Kidney epithelial cell (primary cell): ENCODE measurements at places on chromosomes 13 and 19.

GRCh38 chr19:35048911-35049411 lies 7.4 kb downstream of the HPN start:
- no peak for DNase-seq

GRCh38 chr19:6103217-6103644 lies 7.1 kb downstream of the RFX2 start:
- DNase-seq = no peak

GRCh38 chr13:98771838-98772611 lies 19.6 kb upstream of the SLC15A1 start:
- DNase-seq = no peak

DNA sequence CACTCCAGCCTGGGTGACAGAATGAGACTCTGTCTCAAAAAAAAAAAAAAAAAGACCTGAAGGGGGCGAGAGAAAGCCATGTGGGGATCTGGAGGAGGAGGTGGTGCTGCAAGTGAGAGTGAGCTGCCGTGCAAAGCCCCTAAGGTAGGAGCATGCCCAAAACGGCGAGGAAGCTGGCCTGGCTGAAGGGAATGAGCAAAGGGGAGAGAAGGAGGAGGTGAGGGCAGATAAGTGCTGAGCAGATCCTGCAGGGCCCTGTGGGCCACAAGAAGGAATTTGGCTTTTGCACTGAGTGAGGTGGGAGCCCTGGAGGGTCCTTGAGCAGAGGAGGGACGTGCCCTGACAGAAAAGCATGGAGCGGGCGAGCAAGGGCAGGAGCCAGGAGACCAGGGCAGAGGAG lies 19.4 kb upstream of the ADGRE5 start:
- no peak for DNase-seq

DNA sequence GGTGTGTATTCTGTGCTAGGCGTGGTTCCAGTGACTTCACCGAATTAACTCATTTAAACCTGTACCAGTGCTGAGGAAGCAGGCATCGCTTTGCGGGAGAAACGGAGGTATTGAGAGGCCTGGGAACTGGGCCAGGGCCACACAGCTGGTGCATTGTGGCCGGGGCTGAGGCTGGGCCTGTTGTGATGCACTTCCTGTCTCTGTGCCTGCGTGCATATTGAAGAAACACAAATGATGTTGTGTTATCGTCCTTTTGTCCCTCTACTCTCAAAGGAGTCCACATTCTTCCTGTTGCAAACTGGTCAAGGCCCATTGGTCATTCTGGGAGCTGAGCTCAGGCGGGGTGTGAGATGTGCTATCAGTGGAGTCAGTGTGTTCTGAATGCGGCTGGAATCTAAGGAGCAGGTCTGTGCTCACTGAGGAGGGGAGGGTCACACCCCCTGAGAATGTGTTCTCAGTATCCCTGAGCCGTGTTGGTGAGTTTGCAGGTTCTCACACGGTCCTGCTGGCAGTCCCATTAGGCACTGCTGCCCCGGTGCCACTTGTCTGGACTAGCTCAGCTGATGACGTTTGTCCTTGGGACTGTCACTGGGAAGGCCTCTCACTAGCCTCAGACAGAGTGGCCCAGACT lies 62.1 kb downstream of the ARHGEF7 start:
- DNase-seq = no peak

GRCh38 chr13:91318886-91319285 lies 28.6 kb upstream of the MIR17HG start:
- DNase-seq = no peak

- no peak for DNase-seq
Measured at GRCh38 chr13:65103351-65103750, 2126.8 kb downstream of the PCDH9 start.
